ENCODE measurements at places on chromosomes 5 and 9.

DNA sequence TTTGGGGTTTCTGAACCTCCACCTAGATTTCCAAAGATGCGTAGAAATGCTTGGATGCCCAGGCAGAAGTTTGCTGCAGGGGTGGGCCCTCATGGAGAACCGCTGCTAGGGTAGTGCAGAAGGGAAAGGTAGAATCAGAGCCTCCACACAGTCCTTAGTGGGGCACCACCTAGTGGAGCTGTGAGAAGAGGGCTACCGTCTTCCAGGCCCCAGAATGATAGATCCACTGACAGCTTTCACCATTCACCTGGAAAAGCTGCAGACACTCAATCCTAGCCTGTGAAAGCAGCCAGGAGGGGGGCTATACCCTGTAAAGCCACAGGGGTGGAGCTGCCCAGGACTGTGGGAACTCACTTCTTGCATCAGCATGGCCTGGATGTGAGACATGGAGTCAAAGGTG is 13.3 kb upstream of the HSDL2 start:
- no peak for DNase-seq

DNA sequence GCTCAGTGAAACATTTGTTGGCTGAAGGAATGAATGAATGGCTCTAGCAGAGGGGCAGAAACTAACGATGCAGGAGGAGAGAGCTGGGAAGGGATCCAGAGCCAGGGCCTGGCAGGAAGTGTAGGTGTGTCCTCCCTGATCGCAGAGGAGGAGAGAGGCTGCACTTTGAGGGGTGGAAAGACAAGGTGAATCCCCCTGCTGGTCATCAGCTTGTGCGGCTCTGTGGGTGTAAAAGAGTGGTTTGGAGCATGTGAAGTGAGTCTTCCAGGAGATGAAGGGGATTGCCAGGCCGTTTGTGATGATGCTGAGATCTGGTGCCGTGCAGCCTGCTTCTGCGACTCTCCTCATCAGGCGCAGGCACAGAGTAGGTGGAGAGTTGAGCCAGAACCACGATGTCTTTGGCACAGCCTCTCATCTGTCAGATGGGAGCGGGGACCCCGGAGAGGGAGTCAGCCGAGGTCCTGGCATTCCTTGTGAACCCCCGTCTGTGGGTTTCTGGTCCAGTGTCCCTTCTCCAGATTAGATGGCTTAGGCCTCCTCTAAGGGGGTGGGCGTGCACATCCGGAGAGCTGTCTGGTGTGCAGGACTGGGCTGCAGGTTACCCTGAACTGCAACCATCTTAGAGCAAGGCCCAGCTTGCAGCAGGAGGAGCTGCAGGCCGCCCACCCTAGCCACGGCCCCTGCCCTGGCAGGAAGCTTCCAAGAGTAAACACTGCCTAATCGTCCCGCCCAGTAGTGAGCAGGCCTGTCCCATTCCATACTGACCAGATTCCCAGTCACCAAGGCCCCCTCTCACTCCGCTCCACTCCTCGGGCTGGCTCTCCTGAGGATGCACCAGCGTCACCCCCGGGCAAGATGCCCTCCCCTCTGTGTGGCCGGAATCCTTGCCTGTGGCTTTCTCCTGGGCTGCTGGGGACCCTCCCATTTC is at the start of gene ADAMTS13:
Gene ADAMTS13, plus strand, starts transcription at position 753 of the 928 bp plus-strand sequence. Its CDS starts 77 bp downstream, at position 830.
- no peak for DNase-seq

DNA sequence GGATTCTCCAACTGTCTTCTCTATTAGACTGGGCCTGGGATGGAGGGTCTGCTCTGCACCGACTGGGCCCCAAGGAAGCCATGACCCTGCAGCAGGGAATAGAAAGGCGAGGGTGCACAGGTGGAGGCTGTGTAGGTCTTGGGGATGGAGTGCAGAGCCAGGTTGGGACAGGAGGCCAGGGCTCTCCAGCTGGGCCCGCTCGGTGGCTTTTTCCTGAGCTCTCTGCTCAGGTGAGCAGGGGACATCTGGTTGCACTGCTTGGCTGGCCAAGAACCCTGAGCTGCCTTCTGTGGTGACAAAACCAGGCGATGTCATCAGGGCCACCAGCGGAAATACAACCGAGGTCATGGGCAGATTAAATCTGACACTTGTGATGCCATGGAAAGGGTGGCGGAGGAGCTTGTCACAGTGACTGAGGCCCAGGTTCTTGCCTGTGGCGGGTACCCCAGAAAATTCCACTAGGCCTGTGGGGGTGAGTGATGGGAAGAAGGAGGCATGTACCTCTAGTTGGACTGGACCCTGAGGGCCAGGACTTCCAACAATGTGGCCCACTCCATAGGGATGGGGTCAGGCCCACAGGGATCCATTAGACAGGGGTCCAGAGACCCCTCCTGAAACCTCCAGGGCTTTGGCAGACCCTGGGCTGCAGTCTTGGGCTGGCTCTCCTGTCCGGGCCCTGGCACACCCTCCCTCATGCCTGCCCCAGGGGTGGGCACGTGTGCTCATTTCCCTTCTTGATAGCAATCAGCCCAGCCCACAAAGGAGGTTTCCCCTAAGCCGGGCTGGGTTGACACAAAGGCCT is 4.4 kb upstream of the IL3 start:
- no peak for DNase-seq

GRCh38 chr5:115179394-115180164 is 9.9 kb upstream of the TRIM36 start:
- DNase-seq, result no peak

DNA sequence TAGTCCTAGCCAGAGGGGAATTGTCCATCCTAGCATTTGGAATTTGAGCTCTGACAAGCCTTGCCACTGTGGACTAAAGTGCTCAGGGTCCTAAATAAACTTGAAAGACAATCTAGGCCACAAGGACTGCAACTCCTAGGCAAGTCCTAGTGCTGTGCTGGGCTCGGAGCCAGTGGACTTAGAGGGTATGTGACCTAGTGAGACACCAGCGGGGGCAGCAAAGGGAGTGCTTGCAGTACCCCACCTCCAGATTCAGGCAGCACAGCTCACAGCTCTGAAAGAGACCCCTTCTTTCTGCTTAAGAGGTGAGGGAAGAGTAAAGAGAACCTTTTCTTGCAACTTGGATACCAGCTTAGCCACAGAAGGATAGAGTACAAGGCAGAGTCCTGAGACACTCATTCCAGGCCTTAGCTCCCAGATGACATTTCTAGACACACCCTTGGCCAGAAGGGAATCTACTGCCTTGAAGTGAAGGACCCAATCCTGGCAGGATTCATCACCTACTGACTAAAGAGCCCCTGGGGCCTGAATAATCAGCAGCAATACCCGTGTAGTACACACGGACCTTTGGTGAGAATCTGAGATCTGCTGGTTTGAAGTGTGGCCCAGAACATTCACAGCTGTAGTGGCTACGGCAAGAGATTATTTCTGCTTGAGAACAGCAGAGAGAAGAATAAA is 164.6 kb downstream of the CCDC171 start:
- DNase-seq, result no peak

DNA sequence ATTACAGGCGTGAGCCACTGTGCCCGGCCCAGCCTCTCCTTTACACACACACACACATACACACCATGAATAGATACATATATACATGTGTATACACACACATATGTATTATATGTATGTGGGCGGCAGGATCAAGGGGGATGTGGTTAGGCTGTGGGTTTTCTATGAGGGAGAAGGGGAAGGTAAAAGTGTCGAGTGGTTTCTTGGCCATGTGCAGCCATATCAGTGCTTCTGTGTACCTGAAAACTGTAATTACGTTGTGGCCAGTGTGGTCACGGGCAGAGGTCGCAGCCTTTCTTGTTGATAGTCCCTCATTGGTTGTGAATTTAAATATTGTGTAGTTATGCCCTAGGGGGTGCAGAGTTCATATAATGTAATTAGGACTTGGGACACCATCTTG is 16.5 kb downstream of the CDK20 start:
- DNase-seq, result no peak

DNA sequence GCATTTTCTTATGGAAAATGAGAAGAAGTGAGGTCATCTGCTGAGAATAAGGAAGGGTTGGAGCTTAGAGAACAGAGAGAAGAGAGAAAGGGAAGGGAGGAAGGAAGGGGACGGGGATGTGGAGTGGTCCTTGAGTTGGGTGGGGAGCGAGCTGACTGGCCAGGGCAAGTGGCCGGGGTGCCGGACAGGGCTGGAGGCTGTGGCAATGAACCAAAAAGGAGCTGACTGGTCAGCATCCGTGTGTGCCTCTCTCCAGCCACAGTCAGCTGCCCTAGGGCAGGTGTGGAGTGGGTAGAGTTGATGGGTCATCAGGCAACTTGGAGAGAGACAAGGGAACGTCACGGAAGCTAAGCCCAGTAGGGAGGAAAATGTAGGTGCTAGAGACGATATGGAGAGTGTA is 234.9 kb upstream of the DAP start:
- no peak for DNase-seq

DNA sequence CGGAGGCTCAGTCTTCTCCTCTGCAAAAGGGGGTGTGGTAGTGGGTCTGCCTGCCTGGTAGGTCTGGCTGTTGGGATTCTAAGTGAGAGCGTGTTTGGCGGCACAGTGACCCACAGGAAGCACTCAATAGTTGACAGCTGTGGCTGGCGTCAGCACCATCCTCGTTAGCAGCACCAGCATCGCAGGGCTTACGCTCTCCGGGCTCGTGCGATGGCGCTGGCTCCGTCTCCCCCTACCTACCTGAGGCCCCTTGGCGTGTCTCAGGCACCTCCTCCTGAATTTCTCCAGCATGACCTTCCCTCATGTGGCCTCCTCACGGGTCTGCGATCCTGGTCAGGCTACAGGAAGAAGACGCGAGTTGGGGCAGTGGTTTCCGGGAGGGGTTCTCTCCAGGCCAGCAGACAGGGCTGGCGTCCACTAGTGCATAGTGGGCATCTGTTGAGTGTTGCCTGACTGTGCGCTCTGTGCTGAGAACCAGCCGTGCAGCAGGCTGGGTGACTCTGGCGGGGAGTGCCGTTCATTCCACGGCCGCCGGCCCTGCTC is 66.9 kb downstream of the HMCN2 start:
- DNase-seq, result no peak

DNA sequence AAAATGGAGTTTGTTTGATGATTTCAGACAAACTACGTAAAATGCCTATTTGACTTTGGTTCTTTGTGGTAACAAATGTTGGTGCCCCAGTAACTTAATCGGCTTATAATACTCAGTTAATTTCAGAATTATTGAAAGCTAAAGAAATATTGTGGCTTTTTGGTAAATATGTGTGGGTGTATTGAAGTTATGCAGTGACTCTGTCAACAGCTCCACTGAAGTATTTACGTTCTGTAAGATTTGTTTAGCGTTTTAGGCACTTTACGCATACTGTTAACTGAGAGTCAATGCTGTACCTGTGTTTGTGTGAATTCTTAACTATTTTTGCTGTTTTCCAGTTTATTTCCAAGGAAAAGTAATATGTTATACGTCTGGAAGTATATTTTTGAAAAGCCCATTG is 2.2 kb downstream of the RAD23B start:
- DNase-seq, result peak; percentile 7

DNA sequence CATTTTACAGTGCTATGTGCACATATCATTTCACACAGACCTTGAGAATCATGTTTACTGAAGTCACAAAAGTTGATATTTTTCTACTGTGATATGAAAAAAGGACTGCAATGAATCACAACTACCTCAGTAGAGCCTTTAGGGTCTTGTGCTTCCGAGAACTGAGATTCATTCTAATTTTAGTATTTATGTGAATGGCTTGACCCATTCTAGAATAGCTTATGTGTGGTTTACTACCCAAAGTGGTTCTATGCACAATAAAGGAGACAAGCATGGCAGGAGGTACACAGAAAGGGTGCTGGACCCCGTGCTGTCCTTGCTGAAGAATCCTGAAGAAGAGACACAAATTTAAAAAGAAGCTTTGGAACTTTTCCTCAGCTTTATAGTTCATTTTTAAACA is 28.2 kb downstream of the MEF2C start:
- no peak for DNase-seq

DNA sequence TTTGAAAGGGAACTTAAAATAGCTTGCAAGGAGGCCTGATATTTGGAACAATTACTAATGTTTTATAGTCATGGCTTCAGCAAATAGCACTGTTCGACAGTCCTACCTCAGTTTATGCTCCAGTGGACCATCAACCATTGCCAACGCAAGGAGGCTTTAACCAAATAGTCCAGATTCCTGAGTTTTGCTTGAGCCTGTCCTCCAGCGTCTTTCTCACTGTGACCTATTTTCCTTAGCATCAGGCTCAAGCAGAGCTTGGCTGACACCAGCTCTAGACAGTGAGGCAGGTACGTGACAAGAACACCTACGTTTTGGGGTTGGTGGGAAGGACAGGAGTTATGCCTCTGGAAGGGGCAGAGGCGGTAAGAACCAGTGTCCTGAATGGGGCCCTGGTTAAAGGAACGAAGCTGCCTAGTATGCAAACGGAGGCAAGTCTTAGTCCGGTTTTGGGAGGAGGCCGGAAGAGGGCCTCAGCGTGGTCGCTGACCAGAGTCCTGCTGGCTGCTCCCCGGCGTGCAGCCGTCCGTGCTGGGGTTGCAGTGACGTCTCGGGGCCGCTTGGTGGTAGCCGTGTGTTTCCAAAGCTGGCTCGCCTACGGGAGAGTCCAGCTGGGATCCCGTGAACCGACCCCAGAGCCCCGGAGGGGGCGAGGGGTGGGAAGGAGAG is 998 bp upstream of the FGF18 start:
- DNase-seq, result peak; percentile 77

GRCh38 chr5:149022200-149022599 is 40.7 kb downstream of the SH3TC2 start:
- no peak for DNase-seq

GRCh38 chr5:26847041-26847736 is 191.2 kb downstream of the CDH9 start:
- no peak for DNase-seq

DNA sequence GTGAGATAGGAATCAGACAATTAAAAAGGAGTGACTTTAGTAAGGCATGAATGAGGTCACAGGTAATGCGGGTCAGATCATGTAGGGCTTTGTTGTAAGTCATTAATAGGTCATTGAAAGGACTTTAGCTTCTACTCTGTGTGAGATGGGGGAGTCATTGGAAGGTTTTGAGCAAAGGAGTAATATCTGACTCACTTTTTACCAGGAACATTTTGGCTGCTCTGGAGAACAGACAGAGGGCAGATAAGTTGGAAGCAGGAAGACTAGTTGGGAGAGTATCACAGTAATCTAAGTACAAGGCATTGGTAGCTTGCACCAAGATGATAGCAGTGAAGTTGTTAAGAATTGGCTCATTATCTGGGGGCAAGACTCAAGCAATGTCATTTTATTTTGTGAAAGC is 37.4 kb downstream of the KIF2A start:
- DNase-seq, result no peak

DNA sequence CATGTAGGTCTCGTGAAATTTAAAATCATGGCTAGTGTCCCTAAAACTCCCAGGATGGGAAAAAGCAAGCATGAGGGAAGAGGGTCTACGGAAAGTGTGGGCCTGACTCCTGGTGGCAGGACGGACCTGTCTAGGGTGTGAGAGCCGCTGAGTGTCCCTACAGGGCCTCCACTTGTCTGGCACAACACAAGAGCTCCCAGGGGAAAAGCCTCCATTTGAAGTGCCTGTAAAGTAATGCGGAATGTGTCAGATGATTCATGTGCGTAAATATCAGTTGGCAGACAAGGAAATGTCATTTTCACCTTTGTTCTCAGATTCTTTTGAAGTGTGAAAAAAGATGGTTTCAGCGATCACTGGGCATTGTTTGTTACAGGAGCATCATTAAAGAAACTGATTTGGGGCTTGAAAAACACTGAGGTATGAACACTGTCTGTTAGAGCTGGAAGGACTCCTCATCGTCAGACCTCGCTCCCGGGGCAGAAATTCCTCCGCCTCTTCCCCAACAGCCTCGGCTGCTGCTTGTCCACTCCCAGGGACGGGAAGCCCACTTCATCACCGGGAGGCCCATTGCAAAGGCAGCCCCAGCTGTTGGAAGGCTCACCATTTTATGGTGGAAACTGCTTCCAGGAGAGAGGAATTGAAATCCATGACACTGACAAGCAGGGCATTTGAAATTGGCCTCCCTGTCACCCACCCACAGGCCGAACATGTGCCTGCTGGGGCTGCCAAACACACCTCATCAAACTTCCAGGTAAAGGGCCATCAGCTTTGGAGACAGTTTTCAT is 240.8 kb downstream of the FSTL4 start:
- no peak for DNase-seq
